ENCODE measurements at places on chromosomes 2 and 18. TPM values are rescaled to one million over a fixed set of nuclear protein-coding genes. Genes with fewer than 3 reads are reported as not detected.

GRCh38 chr2:202121532-202122162 lies 48.6 kb downstream of the KIAA2012 start:
- no peak for DNase-seq

GRCh38 chr18:21093133-21093532 lies 18.5 kb downstream of the ROCK1 start:
- no peak for DNase-seq

GRCh38 chr18:46555724-46556123 lies 101.3 kb downstream of the LOXHD1 start:
- DNase-seq = no peak

DNA sequence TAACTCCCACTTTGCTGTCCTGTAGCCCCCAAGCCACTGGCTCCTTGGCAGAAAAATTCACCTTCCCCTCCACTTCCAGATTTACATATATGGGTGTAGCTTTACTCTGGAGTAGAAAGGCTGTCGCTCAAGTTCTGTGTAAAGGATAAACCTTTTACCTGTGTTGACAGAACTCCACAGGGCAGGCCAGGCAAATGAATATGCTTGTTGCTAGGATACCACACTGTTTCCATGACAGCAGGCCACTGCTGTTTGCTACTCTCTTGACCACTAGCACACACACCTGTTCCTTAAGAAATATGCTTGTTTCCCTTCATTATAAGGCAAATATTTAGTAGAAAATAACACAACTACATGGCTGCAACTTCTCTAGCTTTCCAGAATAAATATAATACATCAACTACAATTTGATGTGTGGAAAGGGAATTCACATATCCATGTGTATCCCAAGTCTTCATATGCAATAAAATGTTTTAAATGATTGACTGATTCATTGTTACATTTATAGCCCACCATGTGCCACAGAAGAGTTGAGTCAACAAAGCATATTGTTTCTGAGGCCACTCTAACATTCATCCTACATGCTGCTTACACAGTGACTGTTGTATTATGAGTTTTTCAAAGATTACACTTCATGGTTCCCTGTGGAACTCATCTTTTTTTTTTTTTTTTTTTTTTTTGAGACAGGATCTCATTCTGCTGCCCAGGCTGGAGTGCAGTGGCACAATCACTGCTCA lies 56.2 kb upstream of the ROCK1 start:
- DNase-seq = no peak

DNA sequence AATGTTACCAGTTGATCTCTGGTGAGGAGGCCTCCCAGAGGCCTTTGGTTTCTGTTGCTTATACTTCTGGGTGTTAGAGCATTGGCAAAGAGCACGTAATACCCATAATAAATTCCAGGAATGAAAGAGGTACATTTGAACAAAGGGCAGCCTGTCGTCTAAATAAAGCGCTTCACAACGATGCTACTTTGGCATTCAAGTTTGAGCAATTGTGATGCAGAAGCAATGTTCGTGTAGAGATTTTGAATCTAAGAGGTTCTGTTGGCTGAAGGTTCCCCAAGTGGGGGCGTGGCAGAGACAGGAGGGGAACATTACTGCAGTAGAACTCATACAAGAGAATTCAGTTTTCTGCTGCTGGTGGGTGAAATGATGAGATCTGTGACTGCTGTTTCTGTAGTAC lies 27.8 kb downstream of the ZNF532 start:
- DNase-seq = no peak

DNA sequence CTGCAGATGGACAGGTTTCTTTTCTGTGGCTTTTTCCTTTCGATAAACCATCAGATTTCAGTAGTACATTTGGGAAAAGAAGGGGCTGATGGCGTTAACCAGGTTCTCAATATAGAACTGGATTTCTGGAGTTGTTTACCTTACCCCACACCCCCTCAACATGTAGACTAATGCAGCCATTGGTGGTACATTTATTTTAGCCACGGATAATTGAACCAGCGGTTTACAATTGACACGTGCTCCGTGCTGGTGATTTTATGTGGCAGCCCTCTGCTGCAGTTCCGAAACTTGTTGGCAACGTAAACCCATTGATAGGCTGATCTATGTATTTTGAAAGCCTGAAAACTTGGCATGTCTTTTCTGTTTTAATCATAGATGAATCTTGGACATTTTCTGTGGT lies 5.4 kb downstream of the SOX11 start:
- DNase-seq = no peak

DNA sequence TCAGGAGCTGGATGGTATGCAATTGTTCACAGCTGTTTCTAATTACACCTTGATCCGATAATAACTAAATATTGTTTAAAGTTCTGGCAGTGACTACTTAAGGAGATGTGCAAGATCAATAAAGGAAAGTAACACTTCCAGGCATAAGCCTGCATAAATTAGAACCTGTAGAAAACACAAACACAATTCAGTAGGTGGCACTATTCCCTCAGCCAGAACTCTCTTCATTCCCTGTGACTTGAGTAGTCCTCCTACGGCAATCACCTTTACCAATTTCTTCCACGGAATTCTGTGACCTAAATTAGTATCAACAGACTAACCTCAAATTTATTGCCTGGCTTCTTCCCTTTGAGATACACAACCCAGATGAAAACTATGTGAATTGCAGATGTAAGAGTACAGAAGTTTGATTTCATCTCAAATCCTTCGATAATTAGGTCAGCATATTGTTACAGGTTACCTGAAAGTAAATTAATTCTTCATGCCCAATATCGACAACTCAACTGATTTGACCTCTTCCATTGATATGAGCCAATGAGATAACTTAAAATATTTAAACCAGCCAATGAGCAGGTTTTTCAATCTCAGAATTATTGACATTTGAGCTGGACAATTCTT lies 137.8 kb downstream of the PID1 start:
- DNase-seq = no peak

DNA sequence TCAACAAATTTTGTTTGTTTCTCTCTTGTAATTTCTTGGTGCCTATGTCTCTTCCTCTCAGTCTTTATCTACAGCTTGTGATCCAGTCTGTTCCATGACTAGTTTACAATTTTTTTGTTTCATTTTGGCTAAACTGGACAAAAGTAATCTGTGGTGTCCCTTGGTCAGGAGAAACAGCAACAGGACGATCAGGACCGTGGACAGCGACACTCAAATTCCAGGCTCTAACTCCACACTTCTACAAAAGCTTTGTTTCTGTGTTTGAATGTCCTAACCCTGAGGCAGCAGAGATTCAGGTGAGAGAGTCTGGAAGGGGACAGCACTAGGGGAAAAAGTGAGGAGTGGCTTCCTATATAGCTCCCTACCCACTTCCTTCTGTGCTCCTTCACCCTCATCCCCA lies 593.3 kb upstream of the FANCL start:
- DNase-seq = no peak

DNA sequence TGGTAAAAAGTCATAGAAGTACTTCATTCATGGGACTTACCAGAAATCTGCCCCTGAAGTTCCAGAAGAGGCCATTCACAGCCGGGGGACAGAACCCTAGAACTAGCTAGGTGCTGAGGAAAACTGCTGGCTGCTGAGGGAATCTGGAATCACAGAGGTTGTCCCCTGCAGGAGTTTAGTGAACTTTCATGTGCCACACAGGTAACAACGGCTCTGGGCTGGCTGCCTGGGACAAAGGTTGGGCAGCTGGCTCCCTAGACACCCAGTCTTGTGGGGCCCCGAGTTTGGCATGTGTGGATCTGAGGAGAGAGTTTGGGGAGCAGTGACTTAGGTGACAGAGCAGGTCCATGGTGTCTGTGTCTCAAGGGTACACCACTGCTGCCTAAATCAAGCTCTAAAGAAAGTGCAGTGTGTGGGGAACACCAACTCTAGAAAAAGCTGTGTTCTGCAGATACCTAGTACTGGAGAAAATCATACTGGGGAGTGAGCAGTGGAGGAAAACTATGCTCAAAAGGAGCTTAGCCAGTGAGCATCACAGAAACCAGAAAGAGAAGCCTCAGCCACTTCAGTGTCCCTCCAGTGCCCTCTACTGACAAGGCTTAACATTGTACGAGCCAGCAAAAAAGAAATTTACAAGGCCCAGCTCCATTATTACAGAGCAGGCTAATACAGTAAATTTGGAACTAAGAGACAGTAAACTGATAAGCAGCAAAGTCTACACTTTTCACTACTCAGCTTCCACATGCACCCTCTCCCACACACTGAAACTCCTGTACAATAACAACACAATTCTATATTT lies 15.2 kb downstream of the GALNT3 start:
- no peak for DNase-seq

GRCh38 chr2:11540148-11540995 lies 6.5 kb downstream of the GREB1 start:
- DNase-seq = no peak

Gene MCM6
- total RNA-seq = 130 TPM

Gene ADRA2B
- total RNA-seq = not detected

Gene HOXD13
- total RNA-seq = not detected

All from activated CD4-positive, alpha-beta memory T cell treated with anti-CD3 and anti-CD28 coated beads, Interleukin-2, amount 10 ng/mL, durations not matched to agents 7 days and 5 days (primary cell).